NCI-H1930 (cell line): ENCODE measurements at places on chromosomes 7 and 10.
A peak's percentile ranks its signal among the peaks of the same experiment; 100 is the strongest.

GRCh38 chr7:27149842-27150567 is 2.4 kb downstream of the HOXA3 start:
- no peak for DNase-seq

DNA sequence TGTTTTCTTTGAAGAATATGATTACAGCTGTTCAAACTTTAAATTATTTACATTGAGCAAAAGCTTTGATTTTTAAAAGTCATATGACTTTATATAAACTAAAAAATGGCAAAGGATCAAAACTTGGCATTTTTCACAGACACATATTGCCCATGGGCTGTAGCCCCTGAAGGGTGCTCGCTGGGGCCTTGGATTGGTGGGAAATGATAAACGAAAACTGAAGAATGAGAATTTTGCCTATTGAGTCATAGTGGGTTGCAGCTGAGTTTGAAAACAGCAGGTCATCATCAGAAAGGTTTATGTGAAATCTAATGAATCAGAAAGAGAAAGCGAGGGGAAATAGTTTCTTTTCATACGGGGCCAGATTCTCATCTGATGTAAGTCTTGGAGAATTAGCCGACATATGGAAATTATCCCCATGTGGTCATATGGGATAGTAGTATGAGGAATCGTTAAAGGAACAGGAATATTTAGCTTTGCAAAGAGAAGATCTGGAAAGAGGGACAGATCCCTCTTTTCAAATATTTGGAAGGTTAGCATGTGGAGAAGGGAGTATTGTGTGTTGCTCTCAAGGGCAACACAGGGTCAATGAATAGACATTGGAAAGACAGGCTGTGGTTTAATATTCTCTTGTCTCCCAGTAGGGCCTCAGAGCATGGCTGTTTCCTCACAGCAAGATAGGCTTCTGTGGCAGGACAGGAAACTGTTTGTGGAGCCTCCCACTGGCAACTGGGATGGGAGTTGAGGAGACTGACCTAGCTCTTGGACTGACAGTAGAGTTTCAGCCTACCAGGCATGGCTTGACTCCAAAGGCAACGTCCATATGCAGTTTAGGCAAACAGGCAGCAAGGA is 119.0 kb downstream of the FZD1 start:
- DNase-seq: no peak

DNA sequence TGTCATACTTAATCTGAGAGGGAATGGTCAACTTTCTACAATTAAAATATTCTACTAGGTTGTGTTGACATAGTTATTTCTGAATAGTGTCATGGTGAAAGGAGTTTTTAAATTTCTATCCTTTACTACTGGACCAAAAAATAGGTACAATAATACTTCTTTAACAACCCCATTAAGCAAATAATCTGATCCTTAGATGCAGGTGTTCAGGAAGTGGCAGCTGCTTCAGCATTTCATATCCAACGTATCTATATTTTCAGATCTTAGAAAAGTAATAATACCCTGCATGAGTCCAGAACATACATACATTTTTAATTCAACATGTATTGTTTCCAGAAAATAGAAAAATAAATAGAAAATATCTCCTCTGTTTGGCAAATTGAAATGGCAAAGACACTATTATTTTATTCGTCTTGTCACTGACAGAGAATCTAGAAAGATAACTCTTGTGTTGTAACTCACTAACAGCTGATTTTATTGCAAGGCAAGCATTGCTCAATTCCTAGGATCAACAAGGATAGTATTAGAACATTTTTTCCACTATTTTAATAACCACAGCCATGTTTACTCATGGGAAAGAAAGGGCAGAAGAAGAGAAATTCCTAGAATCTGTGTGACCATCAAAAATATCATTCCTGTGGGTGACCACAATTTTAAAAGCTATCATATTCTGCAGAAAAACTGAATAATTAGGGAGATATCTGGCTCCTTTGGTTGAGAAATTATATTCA is 159.3 kb upstream of the CNTNAP2 start:
- peak; percentile 53 for DNase-seq

DNA sequence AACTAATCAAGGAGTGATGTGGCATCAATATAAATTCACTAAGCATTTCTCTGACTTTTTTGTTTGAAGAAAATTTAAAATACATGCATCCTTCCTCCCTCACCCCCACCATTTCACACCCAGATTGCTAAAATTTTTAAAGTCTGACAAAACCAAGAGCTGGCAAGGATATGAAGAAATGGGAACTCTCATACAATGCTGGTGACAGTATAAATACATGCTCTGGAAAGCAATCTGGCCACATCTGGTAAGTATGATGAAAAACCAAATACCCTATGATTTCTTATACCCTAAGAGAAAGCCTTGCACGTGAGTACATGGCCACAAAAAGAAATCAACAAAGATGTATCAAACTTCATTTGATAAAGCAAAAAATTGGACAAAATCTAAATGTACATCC is 31.2 kb downstream of the P4HA1 start:
- no peak for DNase-seq

- no peak for DNase-seq
These were observed 63.9 kb downstream of the VOPP1 start for GRCh38 chr7:55508221-55509011.

DNA sequence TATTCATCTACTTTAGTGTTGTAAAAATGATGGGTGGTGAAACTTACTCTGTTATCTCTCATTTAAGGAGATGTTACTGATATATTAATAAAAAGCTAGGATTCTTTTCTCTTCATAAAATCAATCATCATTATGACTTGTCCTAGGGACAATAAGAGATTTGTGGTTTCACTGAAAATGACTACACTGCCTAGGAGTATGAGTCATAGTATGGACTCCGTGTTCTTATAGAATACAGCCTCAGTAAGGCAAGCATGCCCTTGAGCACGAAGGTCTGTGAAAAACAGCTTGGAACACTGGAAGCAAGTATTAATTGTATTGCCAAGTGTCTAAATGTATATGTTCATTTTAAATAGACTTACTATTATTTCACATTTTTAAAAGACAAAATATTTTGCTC is 749.2 kb upstream of the PCDH15 start:
- DNase-seq: no peak

DNA sequence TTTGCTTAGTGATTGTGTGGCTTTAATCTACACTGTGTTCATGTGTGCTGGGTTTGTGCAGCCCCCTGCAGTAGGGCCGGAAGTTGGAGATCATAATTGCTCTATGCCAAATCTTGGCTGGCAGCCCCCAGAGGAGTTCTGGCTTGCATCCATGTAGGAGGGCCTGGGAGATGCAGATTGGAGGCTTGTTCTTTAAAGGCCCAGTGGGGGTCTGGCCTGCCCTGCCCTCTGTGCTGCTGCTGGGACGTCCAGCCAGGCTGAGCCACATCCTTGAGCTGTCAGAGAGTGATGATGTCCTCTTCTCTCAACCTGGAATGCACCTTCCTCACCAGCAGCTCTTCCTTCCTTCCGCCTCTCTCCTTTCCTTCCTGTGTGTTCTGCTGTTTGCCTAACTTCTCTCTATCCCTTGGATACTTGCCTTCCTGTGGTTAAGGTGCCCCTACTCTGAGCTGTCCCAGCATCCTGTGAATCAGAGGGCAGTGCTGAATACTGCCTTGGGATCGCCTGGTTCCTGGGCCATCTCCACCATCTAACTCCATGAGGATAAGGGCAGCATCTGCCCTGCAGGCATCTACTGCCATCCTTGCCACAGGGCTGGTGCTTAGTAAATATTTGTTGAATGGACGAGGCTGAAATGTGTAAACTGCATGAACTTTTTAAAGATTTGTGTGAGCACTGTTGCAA is 30.2 kb downstream of the DOCK1 start:
- no peak for DNase-seq

DNA sequence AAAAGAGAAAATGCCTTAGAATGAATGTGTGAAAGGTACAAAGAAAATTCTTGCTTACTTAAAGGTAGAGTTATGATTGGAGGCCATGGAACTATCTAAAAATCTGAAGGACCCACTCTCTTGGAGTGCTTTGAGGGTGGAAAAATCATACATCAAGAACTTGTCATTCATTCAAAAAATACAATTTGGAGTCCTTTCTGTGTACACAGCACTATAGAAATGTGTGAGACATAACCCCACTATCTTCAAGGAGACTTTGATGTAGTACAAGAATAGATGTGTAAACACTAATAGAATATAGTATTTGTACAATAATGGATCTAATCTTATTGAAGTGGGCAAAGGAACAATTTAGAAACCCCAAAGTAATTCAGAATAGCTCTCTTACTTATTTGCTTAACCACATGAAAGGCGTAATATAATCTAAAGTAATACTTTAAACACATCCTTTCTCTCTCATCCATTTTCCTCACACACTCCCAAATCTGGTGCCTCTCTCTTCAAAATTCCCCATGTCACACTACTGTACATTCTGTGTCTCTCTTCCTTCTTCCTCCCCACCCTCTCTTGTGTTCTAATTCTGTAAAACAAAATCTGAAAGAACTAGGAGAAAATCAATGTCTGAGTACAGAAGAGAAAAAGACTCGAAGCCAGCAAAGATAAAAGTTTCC is 166.7 kb downstream of the DNAJB9 start:
- no peak for DNase-seq

- DNase-seq: no peak
These were observed 61.5 kb downstream of the GDI2 start for GRCh38 chr10:5751601-5752253.

DNA sequence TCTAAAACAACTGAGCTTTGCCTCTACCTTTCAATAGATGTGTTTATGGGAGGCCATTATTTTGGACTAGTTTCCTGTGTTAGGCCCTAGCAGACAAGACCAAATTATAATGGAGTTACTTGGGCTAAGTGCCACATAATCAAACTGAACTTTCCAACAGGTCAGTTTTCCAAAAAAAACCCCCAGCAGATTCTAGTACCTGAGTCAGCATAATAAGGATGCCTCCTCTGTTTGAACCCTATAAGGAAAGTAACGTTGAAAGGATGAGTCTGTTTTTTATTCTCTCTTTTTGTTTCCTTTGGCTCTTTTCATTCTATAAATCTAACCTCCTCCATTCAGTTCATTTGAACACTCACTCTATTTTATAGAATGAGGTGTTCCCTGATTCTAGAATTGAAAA is 148.1 kb upstream of the FAM3C start:
- DNase-seq: no peak

DNA sequence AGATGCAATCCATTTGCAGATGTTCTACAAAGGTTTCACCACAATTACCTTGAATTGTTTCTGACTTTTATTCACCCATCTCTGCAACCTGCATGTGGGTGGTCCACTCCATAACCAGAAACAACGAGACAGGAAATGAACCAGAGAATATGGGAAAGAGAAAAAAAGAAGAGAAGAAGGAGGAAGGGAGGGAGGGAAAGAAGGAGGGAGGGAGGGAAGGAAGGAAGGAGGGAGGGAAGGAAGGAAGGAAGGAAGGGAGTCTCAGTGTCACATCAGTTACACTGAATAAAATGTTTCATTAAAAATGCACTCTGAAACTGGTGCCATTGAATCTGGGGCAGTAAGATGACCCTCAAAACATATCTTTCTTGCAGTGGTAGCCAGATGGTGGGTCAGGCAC is 301.3 kb upstream of the MGMT start:
- DNase-seq: no peak
